Substantia nigra (tissue), 51 donors: ENCODE measurements at places on chromosomes 6 and 20.

DNA sequence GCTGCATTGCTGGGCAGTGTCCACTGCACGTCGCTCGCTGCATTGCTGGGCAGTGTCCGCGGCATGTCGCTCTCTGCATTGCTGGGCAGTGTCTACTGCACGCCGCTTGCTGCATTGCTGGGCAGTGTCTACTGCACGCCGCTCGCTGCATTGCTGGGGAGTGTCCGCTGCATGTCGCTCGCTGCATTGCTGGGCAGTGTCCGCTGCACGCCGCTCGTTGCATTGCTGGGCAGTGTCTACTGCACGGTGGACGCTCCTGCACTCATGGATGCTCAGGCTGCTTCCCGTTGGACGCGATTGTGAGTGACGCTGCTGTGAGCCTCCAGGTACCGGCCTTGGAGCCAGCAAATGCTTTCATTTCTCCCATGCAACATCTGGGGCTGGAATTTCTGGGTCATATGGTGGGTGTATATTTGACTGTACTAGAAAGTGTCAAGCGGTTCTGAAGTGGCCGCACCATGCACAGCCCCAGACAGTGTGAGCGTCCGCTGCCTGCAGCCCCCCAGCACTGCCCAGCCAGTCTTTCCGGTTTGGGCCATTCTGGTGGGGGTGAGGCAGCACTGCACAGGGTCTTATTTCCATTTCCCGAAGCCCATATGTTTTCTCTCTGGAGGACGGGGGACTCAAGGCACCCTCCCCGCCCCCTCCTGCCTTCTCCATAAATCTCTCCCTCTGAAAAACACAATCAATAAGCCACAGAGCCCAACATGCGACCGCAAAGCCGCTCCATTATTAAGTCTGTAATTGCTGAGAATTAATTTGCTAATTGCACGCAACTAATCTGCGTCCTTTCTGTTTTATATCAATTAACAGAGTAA lies 97.4 kb downstream of the YTHDF1 start:
- no peak for DNase-seq

DNA sequence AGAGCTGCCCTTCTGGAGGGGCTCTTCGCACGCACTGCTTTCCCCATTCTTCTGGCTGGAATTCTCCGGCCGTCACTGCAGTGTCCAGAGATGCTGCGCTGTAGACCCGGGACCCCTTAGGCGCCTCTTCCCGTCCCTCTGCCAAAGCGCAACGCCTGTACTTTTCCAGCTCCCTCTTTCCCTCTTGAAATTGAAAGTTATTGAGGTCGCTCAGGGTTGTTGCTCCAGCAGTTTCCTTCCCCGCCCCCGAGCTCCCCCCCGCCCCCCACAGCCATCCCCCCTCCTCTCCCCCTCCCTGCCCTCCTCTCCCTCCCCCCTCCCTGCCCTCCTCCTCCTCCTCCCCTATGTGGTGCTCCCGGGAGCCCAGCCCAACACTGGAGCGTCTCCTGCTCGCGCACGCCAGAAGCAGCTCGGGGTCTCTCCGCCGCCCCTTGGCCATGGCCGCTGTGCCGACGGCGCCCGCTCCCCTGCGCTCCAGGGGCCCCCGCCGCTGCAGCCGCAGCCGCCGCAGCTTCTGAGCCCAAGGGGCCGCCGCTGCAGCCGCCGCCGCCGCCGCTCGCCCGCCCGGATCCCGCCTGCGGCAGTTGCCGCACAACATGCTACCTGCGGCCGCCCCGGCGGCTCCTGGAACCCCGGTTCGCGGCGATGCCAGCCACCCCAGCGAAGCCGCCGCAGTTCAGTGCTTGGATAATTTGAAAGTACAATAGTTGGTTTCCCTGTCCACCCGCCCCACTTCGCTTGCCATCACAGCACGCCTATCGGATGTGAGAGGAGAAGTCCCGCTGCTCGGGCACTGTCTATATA lies at the start of gene RSPO3:
Gene RSPO3, plus strand, starts transcription at position 374 of the 804 bp plus-strand sequence. CDS start 522 bp downstream, outside the sequence.
- no peak for DNase-seq

- DNase-seq: no peak
These were observed 461.2 kb upstream of the IMPG1 start for GRCh38 chr6:76533661-76534060.

DNA sequence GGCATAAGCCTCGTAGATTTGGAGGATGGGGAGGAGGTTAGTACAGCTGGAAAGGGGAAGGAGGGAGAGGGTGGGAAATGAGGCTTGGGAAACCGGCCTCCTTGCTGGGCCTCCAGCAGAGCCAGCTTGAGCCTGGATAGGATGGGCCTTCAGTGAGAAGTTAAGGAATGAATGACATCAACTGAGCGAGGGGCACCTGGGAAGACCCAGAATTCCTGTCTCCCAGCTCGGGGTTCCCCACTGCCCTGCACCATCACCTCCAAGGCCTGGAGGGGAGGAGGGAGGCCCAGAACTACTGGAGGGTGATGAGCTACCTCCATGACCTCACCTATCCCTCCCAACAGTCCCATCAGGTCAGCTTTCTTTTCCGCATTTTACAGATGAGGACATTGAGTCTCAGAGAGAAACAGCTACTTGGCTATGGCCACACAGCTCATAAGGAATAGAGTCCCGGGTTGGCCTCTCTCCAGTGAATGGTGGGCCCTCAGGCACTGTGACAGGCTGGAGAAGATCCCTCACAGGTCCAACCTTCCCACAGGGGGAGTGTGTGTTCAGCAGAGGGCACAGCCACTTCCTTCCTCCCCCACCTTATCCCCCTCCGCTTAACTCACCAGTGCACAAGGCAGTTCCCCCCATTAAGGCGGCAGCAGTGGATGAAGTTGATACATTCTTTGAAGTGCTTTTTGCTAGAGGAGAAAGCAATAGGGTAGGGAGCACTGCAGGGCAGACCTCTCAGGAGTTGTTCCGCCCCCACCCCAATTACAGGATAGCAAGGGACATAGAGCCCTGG lies 6.8 kb downstream of the DUSP15 start:
- DNase-seq: no peak

- DNase-seq: no peak
These were observed 166.1 kb upstream of the OPRM1 start for GRCh38 chr6:153872946-153873345.

- DNase-seq: no peak
These were observed 57.6 kb downstream of the DAAM2 start for GRCh38 chr6:39849764-39850163.

GRCh38 chr6:111551521-111552231 lies 54.0 kb downstream of the TRAF3IP2 start:
- DNase-seq: no peak

- no peak for DNase-seq
These were observed 1285.5 kb upstream of the GJE1 start for GRCh38 chr6:140847262-140847645.

DNA sequence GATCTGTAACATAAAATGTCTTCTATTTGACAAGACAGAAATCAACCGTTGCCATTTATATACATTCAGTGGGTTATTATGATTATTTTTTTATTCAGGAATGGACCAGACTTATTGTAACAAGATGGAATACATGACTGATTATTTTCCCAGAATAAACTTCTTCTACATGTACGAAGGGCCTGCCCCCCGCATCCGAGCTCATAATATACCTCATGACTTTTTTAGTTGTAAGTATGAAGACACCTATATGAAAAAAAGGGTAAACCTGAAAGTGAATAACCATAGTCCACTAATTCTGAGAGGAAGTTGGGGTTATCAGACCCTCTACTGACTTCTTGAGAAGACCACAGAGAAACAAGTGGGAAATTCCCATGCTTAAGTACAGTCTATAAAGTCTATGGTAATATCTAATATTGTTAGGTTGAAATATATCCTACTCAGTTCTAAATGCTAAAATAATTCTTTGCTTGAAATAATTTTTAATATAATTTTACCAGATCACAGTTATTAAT lies 15.9 kb downstream of the OR2A4 start:
- no peak for DNase-seq

GRCh38 chr6:169826697-169827096 lies 75.3 kb downstream of the ERMARD start:
- no peak for DNase-seq

- DNase-seq: no peak
These were observed 26.1 kb upstream of the VAPB start for GRCh38 chr20:58362970-58363369.

DNA sequence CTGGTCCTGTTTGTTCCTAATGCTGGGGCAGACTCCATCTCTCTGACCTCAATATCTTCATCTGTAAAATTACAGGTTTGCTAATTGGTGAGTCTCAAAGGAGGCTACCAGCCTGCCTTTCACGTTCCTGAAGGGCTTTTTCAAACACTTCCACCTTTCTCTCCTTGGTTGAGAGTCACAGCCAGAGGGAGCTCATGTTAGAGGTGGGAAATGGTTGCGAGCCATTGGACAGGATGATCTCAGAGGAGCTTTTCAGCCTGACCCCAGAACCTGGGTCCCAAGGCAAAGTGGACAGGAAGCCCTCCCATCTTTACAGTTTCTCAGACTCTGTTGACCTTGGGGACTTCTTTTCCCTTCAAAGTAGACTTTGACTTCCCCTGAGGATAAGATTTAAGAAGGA lies 37.6 kb downstream of the NDUFAF5 start:
- DNase-seq: no peak

DNA sequence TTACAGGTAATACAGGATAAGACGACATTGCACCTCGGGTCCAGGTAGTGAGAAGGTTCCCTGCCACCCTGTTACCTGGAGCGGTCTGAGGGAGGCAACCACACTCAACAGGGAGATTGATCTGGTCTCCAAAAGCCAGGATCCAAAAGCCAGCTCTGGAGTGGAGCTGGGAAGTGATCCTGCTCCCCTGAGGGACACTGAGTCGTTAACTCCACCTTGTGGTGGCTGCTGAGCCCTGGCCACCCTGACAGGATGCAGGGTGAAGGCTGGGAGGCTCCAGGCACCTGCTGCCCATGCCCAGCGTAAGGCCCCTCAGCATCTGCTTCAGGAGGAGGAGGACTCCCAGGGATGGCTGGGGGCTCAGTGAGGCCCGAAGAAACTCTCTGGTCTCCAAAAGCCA lies 38.7 kb upstream of the SLC22A2 start:
- no peak for DNase-seq

DNA sequence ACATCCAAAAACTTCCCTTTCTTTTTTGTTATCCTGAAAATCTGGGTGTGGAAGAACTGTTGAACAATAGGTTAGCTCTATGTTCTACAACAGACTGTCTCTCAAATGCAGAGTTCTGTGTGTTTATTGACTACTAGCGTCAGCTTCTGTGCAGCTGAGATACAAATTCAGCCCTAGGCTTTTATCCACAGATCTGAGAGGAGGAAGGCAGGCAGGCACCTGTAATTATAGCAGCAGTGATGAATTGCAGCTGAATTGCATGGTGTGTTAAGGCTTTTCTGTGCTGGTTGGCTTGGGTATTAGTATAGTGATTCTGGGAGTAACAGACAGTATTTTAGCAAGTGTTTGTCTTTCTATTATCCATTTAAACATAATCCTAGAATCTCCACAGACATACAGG lies 24.4 kb downstream of the GRIK2 start:
- no peak for DNase-seq

- no peak for DNase-seq
These were observed 35.5 kb downstream of the BANF2 start for GRCh38 chr20:17735206-17735804.

DNA sequence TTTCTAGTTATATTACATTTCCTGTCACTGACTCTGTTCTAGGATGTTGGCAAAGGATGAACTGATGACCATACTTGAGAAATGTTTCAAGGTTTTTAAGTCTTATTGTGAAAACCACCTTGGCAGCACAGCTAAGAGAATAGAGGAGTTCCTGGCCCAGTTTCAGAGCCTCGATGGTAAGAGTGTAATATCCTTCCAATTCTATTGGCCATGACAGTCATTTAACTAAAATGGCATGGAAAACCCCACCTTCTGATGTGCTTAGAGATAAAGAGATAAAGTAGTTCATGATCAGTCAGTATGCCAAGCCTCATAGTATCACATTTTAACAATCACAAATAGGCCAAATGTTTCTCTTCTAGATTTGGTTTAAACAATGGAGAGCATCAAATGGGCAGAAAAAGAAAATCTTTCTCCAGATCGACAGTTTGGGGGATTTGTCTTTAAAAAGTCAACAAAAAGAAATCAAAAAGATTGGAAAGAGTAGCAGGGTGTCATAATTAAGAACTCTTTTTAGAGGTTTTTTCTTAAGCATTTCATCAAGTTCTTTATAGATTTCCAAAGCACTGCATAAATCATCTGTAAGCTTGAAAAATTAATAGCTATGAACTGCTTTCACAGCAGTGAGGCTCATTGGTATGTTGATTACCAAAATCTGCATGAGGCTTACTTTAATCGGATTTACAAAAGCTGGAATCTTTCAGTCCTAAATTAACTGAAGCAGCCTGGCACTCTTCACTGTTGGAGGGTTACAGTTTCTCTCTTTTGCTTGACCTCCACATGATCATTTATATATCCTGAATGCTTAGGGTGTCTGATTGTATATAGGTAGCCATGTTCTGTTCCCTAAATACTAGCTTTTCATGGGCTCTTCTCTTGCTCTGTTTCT lies 48.7 kb downstream of the AKIRIN2 start:
- no peak for DNase-seq

DNA sequence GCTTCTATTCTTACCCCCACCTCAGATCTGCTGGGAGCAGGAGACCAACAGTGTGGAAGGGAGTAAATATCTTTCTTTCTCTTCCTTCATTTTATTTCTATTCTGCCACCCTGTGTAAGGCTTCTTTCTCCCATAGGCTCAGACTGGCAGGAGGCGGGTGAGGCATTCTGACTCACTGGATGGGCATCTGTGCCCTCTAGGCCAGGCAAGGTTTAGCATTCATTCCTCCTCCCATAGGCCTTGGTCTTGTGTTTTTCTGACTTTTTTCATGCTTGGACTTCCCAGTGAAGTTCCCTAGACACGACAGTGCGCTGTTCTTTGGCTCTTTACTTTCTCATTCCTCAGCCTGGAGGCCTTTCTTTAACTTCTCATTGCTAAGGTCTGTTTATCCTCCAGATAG lies 235.2 kb downstream of the SYNE1 start:
- no peak for DNase-seq

GRCh38 chr20:34403908-34404307 lies 40.8 kb downstream of the ITCH start:
- no peak for DNase-seq

GRCh38 chr6:13391537-13391936 lies 63.2 kb upstream of the TBC1D7 start:
- DNase-seq: no peak

GRCh38 chr6:2715737-2716136 lies 35.0 kb downstream of the MYLK4 start:
- no peak for DNase-seq
